ENCODE measurements at places on chromosomes 5 and 9.

DNA sequence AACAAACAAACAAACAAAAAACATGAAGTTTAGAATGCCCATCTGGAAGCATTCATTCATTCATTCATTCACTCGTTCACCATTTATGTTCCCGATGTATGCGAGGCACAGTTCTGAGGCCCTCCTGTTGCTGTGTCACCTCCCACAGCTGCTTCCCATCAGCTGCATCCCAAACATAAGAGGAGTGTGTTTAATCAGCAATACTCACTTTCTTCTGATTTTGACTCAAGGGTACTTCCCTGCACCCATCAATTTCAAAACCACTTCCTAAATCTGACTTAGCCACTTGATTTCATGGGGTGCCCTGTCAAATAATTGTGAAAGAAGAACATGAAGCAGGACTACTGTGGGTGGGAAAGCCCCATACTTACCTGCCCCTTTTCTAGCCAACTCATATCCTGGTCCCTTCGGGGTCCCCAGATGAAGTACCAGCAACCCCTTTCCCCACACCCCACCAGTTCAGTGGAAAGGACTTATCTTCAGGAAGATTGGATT, 128.0 kb upstream of the IL12B start:
- no peak for DNase-seq

- no peak for DNase-seq
Measured at GRCh38 chr5:14229734-14230133, 86.6 kb downstream of the TRIO start.

DNA sequence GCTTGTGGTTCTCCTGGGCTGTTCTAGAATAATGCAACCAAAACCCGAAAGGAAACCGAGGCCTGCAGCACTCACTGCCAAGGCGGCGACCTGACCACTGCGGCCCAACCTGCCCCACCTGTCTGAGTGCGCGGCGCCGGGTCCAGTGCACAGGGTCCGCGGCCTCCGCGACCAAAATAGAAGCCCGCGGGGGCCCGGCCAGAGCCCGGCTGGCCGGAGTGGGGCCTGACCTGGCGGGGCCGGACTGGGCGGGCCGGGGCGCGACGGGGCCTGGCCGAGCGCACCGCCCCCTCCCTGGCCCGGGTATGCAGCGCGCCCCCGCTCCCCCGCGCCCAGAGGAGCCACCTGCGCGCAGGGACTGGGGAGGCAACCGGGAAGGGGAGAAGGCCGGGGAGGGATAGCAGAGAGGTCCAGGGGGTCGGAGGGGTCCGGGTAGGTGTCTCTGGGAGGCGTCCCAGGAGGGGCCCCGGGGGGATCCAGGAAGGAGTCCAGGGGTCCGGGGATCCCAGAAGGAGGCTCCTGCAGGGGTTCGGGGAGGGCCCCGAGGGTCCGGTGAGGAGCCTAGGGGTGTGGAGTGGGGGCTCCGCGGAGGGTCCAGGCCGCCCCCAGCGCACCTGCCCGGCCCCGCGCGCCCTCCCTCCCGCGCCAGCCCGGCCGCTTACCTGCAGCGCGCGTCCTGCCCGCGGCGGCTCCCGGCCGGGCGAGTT, 503 bp downstream of the SEMA4D start:
- peak; percentile 31 for DNase-seq

- no peak for DNase-seq
Measured at GRCh38 chr5:159402856-159403255, 72.6 kb upstream of the IL12B start.

DNA sequence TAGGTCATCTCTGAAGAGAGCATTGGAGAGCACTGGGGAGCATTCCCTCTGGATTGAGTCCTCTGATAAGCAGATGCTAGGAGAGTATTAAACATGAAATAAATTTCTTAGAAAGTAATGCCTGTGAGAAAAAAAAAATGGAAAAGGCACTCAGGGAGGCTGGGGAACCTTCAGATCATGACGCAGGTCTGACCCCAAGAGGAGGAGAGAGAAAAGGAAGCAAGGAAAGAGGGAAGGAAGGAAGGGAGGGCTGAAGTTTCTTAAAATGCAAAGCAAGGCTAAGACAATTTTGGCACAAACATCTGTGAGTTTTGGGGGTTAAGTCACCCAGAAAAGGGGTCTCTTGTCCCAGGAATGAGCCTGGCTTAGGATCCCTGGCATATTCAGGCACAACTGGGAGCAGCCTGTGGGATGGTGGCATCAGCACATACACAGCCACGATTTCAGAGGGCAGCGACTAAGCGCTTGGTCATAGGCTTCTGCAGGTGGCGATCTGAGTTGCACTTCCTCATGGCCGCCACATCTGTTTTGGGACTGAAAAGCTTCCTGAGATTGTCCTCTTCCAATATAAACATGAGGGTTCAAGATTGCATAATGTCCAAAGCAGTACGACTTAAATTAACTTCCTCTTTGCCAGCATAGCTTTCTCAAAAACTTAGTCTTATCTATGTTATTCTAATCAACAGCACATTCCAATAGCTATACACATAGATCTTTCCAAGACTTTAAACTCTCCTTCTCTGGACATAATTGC, 692.7 kb downstream of the DNAH5 start:
- DNase-seq: peak; percentile 57

GRCh38 chr5:82359272-82359671, 81.1 kb upstream of the RPS23 start:
- DNase-seq: peak; percentile 48

DNA sequence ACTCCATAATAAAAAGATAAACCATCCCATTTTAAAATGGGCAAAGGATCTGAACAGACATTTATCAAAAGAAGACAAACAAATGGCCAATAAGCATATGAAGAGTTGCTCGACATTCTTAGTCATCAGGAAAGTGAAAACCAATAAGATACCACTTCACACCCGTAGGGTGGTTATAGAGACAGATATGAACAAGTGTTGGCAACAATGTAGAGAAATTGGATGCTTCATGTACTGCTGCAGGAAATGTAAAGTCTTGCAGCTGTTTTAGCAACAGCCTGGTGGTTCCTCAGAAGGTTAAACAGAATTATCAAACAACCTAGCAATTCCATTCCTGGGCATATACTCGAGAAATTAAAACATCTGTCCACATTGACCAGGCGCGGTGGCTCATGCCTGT, 42.5 kb downstream of the GTF3C4 start:
- DNase-seq: no peak

- DNase-seq: no peak
Measured at GRCh38 chr5:2920312-2920711, 168.8 kb upstream of the IRX2 start.

DNA sequence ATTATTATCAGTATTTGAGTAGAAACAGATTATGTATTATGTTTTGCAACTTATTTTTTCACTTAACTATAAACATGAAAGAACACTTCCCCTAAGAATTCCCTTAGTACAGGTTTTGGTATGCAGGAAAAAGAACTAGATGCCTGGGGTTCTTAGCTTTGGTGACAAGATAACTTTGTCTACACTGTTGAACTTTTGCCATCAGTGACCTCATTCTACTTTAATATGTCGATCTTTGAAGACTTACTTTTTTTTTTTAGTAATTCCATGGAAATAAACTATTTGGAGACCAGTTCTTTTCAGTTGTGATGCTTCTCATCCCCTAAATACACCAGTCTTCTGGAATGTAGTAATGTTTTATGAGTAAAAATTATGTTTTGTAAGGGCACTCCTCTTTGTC, 34.3 kb downstream of the ZNF462 start:
- peak; percentile 86 for DNase-seq

GRCh38 chr9:1101846-1102641, 51.9 kb downstream of the DMRT2 start:
- DNase-seq: no peak

- DNase-seq: no peak
Measured at GRCh38 chr9:91239367-91240111, 122.2 kb downstream of the AUH start.

- DNase-seq: no peak
Measured at GRCh38 chr5:126364206-126364902, 58.9 kb upstream of the GRAMD2B start.

- DNase-seq: no peak
Measured at GRCh38 chr9:20320921-20321320, 301.4 kb downstream of the MLLT3 start.

- DNase-seq: no peak
Measured at GRCh38 chr5:171149333-171149732, 159.7 kb upstream of the TLX3 start.

GRCh38 chr9:129322022-129322621, 144.1 kb upstream of the IER5L start:
- no peak for DNase-seq

- DNase-seq: no peak
Measured at GRCh38 chr5:83654427-83654994, 66.1 kb downstream of the HAPLN1 start.

- peak; percentile 48 for DNase-seq
Measured at GRCh38 chr5:157267761-157268480, 2.0 kb downstream of the CYFIP2 start.

- no peak for DNase-seq
Measured at GRCh38 chr9:96129747-96130146, 172.2 kb downstream of the HSD17B3 start.

DNA sequence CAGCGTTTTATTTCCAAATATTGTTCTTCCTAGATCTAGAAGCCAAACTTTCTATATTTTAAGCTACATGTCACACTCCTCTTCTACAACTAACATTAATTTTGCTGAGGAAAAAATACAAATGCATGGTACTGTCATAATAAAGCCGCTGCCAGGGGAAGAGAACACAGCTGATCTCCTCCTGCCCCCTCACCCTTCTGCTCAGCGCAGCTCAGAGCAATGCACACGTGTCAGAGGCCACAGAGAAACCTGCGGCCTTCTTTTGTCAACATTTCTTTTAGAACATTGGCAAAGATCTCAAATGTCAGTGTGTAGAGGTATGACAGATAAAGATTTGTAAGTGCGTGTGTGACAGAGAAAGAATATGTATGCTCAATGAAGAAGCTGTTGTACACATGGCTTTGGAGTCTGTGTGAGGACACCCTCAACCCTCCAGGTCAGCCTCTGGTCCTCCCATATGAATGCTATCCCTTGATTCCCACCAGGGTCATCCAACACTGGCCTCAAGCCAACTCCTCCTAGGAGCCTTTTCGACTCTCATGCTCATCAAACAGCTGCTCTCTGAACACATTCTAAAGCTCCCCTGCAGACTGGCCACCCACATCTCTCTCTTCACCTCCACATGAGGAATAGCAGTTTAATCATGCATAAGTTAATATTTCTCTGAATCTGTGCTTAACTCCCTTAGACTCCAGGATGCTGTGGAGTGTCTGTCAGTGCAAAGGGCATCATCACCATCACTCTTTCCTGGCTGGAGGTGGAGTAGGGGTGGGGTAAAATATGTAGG, 40.9 kb downstream of the TAS2R1 start:
- no peak for DNase-seq

GRCh38 chr5:76755779-76756637, 40.1 kb downstream of the F2R start:
- DNase-seq: no peak

DNA sequence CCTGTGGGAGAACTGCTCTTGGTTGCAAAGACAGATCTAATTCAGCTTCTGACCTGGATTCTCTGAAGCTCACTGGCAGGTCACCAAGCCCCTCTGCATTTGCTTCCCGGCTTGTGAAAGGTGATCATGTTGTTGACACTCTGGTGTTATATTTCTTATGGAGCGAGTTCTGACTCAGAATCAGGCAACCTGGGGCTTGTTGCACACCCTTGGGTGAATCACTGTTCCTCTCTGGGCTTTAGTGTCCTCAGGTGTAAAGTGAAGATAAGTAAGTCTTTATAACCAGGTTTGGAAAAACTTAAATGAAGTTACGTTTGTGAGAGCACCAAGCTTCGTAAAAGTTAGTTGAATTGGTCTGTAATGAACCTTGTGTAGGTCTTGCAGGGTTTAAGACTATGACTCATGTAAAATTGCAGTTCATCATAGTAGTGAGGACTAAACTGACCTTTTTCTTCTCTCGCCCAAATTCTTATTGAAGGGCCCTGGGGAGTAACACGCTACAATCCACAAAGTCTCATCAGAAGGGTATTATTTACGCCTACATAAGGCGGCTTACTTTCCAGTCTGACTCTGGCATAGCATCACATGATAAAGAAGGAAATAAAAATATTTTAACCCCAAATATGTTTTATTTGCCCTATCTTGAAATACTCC, 218.6 kb downstream of the TMEM38B start:
- DNase-seq: peak; percentile 38

DNA sequence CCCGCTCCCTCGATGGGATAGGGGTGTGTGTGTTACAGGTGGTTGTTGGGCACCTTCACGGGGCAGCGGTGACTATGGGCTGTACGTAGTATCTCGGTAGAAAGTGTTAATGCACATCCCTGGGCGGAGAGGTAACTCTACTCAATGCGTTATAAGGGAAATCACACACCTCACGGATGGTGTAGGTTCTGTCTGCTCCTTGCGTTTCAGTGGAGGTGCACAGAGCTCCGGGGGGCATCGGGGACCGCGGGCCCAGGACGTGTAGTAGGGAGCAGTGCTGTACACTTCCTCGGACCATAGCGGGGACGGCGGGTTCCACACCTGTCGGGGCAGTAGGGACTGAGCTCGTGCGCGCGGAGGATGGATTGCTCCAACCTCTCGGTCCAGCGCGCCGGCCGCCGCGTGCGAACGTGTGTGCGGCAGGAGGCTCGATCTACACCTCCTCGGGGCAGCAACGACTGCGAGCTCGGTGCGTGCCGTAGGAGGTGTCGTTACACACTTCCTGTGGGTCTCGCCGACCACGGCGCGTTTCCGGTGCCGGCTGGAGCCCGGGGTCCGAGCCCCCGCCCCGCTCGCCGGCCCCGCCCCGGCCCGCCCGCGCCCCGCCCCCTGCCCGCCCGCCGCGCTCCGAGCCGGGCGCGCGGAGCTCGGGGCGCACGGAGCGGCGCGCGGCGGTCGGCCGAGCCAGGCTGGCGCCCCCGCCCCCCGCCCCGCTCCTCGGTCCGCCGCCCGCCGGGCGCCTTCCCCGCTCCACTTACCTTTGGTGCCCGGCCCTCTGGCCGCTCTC, at the start of gene KIAA1958:
Gene KIAA1958, plus strand, starts transcription at position 607 of the 787 bp plus-strand sequence. CDS start 87,254 bp downstream, outside the sequence.
- peak; percentile 89 for DNase-seq

DNA sequence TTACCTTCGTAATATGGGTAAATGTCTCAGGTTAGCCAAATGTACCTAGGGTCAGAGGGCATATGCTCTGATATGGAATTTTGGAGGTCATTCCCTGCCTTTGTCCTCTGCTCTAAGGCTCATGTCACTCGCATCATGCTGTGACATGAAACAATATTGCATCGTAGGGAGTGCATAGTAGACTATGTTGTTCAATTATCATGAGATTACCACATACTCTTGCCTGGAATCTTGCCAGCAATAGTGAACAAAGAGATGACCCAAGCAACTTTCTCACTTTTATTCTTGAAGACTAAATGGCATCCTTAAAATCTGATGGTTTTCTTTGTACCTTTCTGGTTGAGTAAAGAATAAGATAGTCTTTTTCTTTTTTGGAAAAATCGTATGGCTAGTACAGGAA, 27.6 kb downstream of the ZNF462 start:
- no peak for DNase-seq

- no peak for DNase-seq
Measured at GRCh38 chr9:106449336-106449927, 413.5 kb upstream of the ZNF462 start.

DNA sequence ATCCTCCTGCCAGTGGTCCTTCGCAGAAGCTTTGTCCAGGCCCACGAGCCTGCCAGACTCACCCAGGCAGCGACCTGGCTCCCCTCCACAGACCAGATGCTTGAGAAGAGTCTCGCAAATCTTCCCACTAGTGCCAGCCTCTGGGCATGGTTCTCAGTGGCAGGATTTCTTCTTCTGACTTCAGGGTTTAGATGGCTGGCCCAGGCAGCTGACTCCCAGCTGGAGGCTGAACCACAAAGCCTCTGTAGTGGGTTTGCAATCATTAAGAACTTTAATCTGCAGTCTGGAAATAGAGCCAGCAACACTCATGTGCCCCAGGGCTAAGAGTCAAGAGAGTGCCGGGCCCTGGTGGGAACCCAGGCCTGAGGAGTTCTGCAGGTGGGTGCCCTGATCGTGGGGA, 90.6 kb upstream of the ICE1 start:
- peak; percentile 29 for DNase-seq

GRCh38 chr9:9108641-9109040, 1309.1 kb upstream of the DMAC1 start:
- DNase-seq: no peak

All from muscle of leg (tissue), 16 donors.